ENCODE measurements at places on chromosomes 7 and 10. TPM values are rescaled to one million over a fixed set of nuclear protein-coding genes. Genes with fewer than 3 reads are reported as not detected.

GRCh38 chr7:54712820-54713219 lies 46.2 kb downstream of the SEC61G start:
- DNase-seq = no peak

The PCBD1 gene
- total RNA-seq = 55.3 TPM

The TMEM176B gene
- total RNA-seq = not detected

The ITPRID1 gene
- not detected for total RNA-seq

The EBLN1 gene
- total RNA-seq = not detected

DNA sequence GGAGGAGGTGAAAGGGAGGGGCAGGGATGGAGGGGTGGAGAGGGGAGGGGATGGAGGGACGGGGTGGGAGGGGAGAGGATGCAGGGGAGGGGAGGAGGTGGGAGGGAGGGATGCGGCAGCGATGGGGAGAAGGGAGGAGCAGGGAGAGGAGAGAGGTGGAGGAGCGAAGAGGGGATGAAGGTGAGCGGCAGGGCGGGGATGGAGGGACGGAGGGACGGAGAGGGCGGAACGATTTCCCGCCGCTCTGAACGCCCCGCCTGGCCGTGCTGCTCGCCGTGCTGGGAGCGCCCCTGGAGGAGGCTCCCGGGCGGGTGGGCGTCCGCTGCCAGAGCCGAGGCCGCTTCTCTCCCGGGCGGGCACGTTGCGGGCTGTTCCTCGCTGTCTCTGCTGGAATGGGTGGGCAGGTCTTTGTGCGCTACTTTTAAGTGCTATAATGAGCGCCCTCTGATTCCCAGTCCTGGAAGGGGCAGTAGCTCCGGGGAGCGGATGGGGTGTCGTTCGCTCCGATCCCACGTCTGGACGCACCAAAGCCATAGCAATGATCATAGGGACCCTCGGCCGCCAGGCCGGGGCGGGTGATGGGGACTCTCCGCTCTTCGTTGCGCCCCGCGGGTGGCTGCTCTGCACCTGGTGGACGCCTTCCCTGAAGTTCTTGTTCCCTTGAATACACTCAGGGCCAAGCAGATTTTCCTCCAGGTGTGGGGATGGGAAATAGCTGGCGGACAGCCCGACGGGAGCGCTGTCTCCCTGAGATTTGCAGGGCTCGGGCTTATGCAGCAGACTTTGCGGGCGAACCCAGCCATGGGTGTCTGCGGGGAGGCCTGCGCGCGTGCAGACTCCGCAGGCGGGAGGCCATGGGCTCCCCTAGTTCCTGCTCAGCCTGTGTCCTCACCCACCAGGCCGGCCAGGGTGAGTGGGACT lies 81.1 kb upstream of the CPXM2 start:
- no peak for DNase-seq

DNA sequence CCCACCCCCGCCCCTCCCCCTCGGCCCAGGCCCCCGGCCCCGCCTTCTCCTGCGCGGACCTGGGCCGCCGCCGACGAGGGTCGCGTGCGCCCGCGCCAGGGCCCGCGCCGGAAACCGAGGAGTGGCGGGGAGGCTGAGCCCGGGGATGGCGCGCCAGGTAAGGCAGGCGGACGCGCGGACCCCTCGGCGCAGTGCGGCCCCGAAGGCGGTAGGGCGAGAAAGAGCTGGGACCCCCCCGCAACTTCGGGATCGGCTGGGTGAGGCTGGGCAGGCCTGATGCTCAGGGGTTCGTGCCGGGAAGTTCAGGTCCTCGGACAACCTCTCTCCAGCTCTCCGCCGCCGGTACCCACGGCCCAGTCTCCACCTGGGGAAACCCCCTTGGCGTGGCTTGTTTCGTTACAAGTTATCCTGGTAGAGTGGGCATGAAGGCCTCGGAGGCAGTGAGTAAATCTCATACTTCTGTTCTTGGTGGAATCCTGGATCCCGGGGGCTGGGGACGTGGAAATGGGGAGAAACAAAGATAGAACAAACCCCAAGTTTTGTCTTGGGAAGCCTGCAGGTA lies 58.4 kb downstream of the ZNF467 start:
- no peak for DNase-seq

GRCh38 chr10:118153287-118153686 lies 106.5 kb upstream of the RAB11FIP2 start:
- DNase-seq = no peak
